ENCODE measurements at places on chromosomes 16 and 17.
A peak's percentile ranks its signal among the peaks of the same experiment; 100 is the strongest.

DNA sequence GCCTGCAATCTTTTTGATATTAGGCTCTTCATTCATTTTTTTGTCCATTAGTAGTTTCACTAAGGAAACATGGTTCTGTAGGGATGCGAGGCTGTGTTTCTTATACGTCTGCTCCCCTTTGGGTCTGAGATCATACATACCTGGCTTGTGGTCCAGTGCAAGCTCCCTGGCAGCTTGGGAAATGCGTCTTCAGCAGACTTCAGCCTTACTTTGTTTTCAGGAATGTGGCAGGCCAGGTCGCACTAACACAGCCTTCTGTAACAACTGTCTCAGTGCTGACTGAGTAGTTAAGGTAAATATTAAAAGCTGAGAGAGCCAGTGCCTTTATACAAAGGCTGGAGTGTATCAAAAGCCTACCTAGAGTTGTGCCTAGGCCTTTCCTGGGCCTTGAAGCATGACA lies 970.5 kb upstream of the EEF2KMT start:
- no peak for DNase-seq

DNA sequence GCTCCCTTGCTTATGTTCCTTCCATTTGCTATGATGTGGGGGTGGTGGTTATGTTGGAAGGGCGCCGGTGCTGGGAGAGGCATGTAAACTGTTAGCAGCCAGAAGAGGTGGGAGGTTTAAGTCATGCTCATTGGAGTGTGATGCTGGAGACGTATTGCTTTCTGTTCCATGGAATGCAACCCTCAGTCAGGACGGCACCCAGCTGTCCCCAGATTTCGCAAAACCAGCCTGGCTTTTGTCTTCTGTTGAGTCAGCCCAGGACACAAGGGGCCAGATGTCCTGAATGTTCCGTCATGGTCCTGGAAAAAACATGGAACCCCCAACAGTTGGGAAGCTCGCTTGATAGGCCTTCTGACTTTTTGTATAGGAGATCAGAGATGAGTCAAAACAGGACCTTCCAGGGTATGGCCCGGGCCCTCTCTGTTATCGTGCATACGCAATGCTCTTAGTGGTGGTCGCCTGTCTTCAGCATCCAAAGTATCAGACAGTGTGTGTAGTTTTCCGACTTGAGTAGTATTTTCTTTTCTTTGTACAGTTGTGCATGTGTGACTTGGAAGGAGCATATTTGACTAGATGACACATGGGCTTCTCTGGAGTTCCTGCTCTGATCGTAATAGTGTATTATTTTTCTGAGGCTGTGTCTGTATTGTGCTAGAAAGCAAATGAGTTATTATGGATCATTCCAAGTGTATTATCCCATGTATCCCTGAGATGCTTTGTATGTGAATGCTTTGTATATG lies 201.9 kb downstream of the SNX29 start:
- DNase-seq, result no peak

DNA sequence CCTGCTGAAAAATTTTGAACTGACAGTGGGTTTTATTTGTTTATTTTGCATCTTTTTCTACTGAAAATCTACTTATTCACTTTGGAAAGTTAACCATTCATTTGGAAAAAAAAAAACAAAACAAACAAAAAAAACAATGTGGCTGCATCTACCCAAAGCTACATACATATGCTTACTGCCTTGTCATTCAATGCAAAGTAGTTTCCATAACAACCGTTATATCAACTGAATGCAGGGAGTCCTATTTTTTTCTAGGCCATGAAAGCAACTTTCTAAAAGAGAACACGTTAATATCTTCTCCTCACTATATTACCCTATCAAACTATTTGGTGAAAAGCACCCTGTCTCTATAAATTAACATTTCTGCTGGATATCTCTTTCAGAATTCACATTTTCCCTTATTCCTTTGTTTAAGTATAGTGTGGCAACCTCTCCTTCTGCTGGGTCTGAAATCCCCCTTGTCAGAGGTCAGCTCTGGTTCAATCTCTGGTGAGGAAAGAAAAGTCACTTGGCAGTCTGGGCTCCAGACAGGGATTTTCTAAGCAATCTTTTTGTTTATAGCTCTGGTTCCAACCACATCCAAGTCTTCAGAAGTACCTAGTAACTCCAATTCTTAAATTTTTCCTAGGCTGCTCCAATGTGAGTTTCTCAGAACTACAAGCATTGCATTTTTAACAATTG lies 528.4 kb upstream of the TOM1L1 start:
- DNase-seq, result no peak

DNA sequence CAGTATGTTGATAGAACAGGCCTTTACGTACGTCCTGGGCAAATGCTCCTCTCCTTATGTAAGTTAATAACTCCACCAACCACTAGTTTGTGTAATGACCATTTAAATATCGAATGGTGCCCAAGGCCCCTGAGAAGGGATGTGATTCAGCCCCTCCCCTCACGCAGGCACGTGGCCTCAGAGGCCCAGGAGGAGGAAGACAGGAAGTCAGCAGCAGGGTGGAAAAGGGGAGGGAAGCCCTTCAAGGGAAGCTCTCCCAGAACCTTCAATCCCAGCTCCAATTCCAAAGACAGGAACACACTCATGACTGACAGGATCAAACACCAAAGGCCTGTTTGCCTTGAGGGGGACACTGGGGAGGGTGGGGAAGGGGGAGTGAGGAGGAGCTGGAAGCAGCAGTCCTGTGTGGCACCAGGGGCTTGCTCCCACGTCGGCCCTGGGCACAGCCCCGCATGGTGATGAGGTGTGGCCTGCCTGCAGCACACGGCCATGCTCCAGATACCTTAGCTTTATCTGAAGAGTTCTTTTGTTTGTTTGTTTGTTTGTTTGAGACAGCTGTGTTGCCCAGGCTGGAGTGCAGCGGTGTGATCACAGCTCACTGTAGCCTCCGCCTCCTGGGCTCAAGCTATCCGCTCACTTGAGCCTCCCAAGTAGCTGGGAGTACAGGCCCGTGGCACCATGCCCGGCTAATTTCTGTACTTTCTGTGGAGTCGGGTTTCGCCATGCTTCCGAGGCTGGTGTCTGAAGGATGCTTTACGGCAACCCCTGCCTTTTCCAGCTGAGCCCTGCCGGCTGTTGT lies 105.0 kb downstream of the ZNF778 start:
- DNase-seq, result peak; percentile 81

- no peak for DNase-seq
These were observed 340.3 kb downstream of the FOXL1 start for GRCh38 chr16:86918637-86919036.

DNA sequence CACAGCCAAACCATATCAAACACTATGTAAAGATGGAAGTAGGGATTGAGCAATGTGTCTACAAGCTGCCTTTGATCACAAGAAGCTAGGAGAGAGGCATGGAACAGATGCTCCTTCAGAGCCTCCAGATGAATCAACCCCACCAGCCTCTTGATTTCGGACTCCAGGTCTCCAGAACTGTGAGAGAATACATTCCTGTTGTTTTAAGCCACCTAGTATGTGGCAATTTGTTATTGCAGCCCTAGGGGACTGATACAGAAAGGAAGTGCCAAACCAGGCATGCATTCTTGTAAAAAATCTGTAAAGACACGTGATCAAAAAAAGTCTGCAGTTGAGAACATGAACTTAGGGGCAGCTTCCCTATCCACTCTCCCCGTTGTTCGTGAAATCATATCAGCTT lies 91.1 kb downstream of the C17orf67 start:
- no peak for DNase-seq

DNA sequence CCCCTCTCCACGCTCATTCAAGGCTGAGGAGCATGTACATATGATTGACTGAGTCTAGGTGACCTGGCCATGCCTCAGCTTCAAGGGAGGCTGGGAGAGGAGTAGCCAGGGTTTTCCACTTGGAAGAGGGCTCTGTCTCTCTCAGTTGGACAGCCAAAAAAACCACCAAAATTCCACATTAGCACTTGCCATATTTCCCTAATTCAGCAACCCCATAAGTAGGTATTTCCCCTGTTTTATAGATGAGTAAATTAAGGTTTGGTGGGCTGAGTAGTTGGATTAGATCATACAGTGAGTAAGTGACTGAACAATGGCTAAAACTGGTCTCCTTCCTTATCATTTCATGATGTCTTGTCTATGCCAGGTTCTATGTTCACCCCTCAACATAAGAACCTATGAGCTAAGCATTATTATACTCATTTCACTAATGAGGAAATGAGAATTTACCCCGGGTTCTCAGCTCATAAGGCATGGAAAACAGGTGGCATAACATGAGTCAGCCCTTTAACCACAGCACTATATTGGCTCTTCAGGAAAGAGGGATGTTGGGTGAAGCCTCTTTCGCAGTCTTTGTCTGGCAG lies 68.0 kb upstream of the GAS7 start:
- no peak for DNase-seq

- DNase-seq, result no peak
These were observed 2.1 kb downstream of the ZNF764 start for GRCh38 chr16:30556125-30556473.

DNA sequence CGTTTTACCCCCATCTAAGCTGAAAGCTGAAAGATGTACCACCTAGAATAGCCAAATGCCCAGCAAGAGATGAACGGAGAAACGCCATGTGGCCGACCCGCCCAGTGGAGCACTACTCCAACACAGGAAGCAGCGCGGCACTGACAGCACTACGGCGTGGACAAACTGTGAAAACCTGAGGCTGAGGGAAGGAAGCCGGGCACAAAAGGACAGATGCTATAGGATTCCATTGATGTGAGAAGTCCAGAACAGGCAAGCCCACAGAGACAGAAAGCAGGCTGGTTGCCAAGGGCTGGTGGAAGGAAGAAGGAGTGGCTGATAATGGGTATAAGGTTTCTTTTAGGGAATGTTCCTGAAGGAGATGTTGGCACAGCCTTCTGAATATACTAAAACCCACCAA lies 29.4 kb upstream of the SLC38A8 start:
- DNase-seq, result no peak

- DNase-seq, result no peak
These were observed 217.0 kb downstream of the CPPED1 start for GRCh38 chr16:12586701-12587100.

DNA sequence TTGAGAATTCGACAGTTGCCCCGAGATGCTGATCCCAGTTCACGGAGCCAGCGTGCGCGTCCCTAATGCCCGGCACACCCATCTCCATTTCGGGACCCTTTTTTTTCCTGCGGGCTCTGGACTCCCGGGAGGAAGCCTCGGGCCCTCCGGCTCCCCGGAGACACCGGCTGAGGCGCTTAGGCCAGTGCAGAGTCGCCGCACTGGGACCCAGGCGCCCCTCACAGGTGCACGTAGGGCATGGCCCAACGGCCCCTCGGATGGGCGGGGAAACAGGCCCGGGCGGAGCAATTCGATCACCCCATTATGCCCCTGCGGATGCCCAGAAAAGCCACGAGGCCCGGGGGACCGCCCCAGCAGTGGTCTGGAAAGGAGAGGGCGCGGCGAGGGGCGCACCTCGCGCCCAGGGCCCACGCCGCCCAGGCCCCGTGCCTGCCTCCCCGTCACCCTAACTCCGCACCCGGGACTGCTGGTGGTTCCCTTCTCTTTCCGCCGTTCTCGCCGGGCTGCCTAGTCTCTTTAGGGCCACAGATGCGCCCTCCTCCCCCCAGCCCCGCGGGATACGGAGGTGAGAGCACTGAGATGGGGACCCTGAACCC lies 18.5 kb upstream of the ZFHX3 start:
- DNase-seq, result no peak

DNA sequence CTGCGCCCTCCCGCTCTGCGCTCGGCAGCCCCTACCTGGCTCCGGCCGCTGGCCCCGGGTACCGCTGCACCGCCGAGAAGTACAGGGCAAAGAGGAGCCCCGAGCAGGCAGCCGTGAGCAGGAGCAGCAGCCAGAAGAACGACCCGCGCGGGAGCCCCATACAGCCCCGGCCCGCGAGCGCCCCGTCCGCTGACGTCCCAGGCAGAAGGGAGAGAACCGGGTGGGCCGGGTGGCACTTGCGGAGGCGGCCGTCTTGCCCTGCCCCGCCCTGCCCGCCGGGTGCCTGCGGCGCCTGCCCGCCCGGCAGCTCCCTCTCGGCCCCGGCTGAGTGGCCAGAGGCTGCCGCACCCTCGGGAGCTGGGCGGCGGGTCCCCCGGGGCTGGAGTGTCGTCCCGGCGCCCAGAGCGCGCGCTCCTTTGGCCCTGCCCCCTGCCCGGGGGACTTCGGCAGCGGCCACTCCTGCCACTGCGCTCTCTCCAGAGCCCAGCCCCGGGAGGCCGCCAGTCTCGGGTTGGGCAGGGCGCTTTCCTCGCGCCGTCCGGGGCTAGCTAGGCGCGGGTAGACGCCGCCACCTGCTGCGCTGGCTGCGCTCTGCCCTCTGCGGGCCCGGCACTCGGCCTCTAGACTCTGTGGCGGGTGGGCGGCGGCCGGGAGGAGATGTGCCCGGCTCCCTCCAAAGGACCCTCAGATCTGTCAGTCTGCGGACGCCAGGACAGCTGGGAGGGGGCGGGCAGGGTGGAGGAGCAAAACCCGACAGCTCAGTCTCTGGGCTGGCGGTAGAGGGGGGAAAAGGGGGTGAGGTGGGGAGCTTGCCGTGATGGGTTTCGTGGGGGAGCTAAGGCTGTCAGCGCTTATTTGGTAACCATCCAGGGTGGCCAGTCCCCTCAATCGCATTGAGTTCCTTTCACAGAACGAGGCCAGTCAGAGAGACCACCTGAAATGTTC lies at the start of gene ST6GALNAC2:
Gene ST6GALNAC2, minus strand, starts transcription at position 212 of the 945 bp plus-strand sequence. Its CDS starts 52 bp downstream, at position 160.
- peak; percentile 48 for DNase-seq

DNA sequence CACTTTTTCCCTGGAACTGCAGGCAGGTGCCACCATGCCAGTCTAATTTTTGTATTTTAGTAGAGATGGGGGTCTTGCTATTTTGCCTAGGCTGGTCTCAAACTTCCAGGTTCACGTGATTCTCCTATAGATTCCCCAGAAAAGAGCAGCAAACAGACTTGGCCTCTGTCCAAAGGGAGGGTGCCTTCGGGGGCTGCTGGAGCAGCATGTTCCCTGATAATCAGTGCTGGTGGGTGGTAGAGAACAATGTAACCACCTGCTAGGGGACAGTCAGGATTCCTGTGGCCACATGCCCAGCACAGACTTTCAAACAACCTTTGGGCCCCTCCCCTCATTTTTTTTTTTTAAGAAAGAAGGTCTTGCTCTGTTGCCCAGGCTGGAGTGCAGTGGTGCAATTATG lies 14.2 kb upstream of the CCNF start:
- no peak for DNase-seq

GRCh38 chr16:50781518-50781917 lies 39.6 kb downstream of the CYLD start:
- DNase-seq, result no peak

- DNase-seq, result no peak
These were observed 417.1 kb upstream of the CDH11 start for GRCh38 chr16:65538976-65539375.

DNA sequence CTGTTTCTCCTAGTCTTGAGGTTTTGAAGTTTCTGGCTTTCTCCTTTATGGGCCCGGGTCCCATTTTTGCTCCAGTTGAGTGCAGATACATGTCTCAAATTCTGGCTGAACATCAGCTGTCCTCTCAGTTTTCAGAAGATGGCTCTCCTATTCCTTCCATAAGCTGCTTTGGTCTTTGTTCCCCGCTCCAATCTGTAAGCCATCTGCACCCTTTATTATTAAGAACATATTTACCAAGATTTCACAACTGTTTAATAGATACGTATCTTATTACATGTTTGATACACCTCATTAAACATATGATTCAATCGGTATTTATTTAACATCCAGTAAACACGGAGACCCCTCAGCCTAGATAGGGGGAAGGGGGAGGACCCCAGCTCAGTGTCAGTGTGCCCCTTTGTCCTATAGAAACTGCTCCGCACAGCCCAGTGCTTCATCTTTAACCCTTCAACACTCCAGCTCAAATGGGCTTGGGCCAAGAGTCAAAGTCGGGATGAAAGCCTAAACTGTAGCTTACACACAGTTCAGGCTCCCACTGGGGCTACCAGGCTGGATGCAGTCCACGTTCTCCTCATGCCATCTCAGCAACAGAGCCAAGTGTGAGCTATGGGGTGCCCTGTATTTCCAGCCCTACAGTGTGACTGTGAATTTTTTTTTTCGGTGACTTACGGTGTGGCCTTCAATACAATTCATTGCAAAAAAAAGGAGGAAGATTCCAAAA lies 166.0 kb upstream of the ZFHX3 start:
- peak; percentile 68 for DNase-seq
